ENCODE measurements at places on chromosomes 5 and 9.

- no peak for DNase-seq
Observed at GRCh38 chr9:2727374-2727773, 10.1 kb downstream of the KCNV2 start.

DNA sequence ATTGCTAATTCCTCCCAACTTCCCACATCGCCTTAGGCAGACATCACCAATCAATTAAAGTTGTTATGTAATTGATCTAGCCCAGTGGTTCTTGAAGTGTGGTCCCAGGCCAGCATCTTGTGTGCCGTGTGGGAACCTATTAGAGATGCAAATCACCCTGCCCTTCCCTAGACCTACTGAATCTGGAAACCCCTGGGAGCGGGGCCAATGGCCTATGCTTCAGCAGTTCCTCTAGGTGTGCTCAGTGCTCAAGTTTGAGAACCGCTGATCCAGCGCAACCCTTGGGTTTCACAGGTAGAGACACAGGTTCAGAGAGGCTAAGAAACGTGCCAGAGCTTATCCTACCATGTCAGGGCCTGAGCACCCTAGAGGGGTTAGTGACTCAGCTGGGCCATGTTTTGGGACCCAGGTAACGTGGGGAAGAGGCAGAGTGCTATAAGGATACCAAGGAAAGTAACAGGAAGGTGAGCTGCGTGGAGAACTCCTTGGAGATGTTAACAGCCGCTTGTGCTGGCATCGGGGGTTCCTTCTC is 4.4 kb downstream of the SLC34A1 start:
- DNase-seq = no peak

DNA sequence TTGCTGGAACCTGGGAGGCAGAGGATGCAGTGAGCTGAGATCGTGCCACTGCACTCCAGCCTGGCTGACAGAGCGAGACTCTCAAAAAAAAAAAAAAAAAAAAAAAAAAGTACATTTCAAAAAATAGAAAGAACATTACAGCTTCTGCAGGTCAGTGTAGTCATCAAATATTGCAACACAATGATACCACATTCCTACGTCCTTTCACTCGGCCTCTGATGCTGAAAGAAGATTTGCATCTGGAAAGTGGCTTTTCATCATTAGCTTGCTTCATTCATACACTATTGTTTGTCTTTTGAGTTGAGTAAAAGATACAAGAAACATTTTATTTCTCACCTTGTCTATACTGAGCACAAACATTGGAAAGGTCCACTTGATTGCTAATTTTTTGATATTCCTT is 59.6 kb upstream of the CPLANE1 start:
- no peak for DNase-seq

DNA sequence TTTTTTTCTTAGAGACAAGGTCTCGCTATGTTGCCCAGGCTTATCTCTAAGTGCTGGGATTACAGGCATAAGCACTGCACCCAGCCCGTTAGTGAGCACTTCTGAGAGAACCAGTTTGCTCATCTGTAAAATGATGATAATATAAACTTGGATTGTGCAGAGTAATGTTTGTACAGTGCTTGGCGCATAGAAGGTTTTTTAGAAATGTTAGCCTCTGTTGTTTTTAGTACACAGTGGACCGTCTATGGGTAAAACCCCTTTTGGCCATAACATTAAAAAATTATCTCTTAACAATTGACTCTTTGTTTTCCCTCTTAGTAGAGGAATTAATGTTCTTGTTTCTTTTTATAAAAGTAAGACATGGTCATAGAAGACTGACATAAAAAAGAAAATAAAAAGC is 202.1 kb downstream of the PCSK5 start:
- no peak for DNase-seq

DNA sequence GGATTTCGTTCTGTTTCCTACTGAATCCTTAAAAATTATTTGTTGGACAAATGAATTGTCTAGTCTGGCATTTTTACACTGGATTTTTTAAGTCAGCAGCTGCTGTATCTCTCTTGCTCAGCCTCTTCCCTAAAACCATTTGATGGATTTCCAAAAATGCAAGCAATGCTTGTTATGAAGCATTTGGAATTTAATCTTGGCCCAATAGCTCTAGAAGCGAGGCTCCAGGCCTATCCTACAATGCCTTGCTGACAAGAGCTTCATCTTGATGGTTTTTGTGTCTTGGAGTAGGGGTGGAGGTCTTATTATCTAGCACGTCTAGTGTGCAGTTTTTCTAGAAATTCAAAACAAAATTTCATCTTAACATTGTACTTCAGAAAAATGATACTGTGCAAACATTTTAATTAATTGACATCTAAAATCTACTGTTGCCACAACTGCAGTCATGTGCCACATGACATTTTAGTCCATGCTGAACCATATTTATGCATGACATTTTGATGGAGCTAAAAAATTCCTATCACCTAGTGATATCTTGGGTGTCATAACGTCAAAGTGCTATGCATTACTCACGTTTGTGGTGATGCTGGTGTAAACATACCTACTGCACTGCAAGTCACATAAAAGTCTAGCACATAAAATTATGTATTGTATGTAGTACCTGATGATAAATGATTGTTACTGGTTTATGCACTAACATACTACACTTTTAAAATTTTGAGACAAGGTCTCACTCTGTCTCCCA is 5.9 kb upstream of the RAD23B start:
- DNase-seq = no peak

DNA sequence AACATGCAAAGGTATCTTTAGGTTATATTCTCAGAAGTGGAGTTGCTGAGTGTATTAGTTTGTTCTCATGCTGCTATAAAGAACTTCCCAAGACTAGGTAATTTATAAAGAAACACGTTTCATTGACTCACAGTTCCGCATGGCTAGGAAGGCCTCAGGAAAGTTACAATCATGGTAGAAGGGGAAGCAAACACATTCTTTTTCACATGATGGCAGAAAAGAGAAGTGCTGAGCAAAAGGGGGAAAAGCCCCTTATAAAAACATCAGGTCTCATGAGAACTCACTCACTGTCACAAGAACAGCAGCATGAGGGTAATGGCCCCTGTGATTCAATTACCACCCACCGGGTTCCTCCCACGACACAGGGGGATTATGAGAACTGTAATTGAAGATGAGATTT is 163.6 kb upstream of the PRLR start:
- no peak for DNase-seq

GRCh38 chr9:91474656-91475055 is 51.0 kb upstream of the NFIL3 start:
- no peak for DNase-seq

DNA sequence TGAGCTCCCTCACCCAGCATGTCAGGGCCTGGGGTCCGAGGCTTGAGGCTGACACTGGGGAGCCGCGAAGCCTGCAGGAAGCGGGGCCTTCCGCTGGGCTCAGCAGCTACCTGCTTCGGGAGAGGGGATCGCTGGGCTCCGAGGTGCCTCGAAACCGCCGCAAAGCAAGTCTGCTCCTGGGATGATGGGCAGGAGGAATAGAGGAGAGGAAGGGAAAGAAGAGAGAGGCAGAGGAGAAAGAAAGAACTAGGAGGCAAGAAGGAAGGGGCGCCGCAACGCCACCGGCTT is 1.5 kb upstream of the PRDM12 start:
- no peak for DNase-seq

- no peak for DNase-seq
Observed at GRCh38 chr5:66538531-66538930, 57.7 kb upstream of the MAST4 start.

DNA sequence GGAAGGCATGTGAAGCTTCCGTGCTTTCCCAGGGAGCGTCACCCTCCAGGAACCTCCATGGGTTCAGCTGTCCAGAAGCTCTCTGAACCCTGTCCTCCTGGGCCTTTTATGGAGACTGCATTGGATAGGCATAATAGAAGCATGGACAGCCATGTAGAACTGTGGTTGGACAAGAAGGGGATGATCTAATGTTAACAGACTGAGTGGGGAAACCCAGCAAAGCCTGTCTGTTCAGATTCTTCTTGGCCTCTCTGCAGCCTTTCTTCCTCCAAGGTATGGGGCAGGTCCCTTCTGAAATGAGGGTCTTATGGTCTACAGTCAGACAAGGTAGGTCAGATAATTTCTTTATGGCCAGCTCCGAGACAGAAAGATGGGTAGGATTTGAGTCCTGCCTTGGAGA is 59.1 kb upstream of the CTNNA1 start:
- DNase-seq = no peak
